ENCODE measurements at places on chromosomes 7 and 10.
A peak's percentile ranks its signal among the peaks of the same experiment; 100 is the strongest.

DNA sequence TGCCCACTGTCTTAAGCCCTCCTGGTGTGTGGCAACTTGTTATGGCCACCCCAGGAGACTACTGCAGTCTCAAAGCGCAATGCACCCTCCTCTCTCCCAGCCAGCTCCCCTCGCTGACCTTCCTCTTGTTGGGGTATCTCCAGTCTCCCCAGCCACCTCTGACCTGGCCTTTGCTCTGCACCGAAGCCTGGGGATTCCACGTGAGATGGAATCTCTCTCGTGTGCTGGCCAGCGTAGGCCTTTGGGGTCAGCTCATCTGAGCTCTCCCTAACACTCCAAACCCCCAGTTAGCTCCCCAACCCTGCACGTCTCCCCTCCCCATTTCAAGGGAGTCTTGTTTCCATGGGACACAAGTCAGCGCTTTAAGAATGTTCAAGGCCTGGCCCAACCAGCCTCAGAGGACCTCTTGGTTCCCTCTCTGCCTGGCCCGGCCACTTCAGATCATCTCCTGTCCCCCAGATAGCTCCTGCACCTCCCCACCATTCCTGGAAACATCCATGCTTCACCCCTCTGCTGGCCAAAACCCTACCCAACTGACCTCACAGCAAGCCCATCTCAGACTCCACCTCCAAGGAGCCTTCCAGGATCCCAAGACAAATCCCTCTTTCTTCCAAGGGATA, 11.2 kb downstream of the ITPRIP start:
- DNase-seq, result no peak

DNA sequence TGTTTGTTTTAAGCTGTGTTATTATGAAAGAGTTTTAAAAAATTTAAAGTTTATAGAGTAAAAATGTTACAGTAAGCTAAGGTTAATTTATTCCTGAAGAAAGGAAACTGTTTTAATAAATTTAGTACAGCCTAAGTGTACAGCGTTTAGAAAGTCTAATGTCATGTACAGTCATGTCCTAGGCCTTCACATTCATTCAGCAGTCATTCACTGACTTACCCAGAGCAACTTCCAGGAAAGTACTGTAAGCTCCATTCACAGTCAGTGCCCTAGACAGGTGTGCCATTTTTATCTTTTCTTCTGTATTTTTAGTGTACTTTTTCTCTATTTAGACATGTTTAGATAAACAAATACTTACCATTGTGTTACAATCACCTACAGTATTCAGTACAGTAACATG, 126.8 kb downstream of the TPK1 start:
- DNase-seq, result no peak

- DNase-seq, result no peak
Observed at GRCh38 chr10:43392748-43393147, 16.2 kb downstream of the HNRNPF start.

DNA sequence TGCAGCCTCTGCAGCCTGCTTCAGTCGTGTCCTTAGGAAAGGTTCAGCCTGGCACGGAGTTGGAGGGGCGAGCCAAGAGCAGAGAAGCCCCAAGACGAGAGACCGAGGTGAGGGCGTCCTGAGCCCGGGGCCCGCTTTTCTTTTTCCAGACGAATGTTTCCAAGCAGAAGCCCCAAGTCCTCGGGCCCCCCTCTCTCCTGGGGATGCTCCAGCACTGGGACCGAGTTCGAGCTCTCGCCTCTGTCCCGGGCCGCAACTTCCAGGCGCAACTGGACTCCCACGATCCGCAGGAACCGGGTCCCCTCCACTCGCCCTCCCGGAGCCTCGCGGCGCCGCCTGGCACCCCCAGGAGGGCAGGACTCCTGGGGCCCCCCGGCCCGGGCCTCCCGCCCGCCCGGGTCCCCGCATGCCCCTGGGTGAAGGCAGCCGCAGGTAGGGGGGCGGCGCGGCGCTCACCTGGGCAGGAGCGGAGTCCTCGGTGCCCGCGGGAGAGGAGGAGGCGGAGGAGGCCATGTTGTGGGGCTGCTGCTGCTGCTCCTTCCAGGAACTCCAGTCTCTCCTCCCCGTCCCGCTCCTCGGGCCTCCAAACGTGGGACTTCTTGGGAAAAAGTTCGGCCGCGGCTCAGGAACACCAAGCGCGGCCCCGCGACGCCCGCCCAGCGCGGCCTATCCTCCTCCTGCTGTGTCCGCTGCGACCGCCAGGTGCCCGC, 45.3 kb upstream of the CDK1 start:
- DNase-seq, result peak; percentile 65

- no peak for DNase-seq
Observed at GRCh38 chr10:87691506-87692070, 31.9 kb downstream of the PAPSS2 start.

- DNase-seq, result no peak
Observed at GRCh38 chr10:125980521-125981035, 84.2 kb downstream of the FANK1 start.

DNA sequence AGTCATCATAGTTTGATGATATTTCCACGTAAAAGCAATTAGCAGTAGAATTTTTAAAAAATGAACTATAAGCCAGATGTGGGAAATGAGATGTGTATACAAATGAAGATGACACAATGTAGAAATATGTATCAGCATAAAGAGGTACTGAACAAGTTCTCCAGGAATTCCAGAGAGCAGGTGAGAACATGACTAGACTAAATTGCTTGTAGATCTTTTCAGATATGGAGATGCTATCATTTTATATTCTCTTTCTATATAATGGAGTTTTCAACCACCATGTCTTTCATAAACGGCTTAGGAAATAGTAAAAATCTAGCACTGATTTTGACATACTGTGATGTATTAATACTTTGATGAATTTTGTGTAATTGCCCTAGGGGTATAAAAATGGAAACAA, 130.9 kb downstream of the SEMA3D start:
- no peak for DNase-seq

GRCh38 chr7:44390701-44391100, 65.3 kb upstream of the CAMK2B start:
- no peak for DNase-seq

DNA sequence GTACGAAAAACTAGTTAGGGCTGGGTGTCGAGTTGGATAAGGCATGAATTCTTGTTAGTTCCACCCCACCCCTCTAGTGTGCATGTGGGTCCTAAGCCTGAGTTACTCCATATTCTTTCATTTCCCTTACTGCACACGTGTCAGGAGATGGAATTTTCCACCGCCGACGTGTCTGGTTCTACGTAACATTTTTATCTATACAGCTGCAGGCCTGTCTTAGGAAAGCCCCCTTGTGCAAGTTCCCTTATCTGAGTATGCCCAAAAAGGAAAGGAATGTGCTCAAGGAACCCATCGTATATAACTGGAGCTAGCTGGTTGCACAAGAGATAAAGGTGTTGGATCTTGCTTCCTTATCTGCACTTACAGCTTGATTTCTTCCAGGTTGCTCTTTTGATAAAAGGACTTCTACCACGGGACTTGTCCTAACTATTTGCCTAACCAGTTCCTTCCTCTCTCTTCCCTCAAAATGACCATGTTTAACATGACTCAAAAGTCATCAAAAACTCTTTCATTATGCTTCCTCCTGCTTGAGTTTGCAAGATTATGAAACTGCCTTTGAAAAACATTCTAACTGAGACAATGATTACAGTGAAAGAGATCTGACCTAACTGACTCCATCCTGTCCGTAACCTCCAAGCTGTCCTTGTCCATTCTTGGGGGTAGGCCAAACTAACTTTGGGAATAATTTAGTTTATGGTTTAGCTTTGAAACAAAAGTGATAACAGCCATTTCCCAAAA, 181.4 kb downstream of the AKR1D1 start:
- DNase-seq, result no peak

- DNase-seq, result no peak
Observed at GRCh38 chr7:131342864-131343442, 15.3 kb downstream of the MKLN1 start.

GRCh38 chr10:2011106-2011716, 273.9 kb upstream of the ADARB2 start:
- no peak for DNase-seq

DNA sequence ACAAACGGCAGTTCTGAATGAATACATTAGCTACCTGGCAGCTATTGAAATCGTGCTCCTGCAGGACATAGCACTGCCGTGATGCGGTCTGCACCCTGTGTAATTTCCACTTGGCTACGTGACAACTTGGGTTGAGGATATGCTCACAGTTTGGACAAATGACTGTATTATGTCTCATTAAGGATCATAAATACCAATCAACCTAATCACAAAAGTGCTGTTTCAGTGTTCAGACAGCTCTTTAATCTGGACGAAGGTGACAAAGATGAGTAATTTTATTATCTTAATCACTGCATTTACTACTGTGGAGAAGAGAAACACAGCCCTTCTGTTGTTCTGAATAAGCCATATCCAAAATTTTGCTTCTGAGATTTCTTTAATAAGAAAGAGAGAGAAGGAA, 210.8 kb upstream of the PFKP start:
- DNase-seq, result no peak

GRCh38 chr10:60384011-60384410, 5.7 kb downstream of the ANK3 start:
- DNase-seq, result no peak

DNA sequence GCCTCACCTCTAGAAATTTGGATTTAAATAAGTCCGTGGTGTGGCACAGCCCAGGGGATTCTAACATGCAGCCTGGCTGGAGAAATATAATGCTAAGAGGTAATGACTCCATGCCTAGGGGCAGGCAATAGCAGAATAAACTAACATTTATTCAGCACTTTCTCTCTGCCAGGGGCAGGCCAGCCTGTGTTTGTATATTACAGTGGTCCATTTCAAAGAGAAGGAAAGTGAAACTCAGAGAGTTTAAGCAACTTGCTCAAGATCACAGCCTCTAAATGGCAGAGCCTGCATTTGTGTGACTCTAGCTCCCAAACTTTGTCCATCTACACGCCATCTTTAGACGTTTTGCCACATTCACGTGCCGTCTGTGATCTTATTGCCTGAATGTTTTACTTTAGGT, 6.7 kb upstream of the LRRC18 start:
- DNase-seq, result no peak

DNA sequence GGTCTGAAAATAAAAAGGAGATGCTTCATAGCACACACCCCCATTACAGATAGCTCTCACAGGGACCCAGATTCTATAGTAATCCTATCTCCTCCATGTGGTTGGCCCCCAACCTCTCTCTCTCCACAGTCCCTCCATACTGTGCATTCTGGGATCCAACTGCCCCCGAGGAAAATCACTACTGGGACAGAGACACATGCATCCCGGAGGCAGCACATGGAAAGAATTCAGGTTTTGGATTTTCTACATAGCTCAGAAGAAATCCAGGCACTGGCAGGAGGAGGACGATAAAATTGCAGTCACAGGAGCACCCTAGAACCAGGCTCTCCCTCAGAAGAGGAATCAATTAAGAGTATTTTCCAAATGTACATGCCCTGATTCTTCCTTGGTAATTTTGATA, 239.5 kb downstream of the ELMO1 start:
- DNase-seq, result no peak
